ENCODE measurements at places on chromosomes 4 and X. TPM values are rescaled to one million over a fixed set of nuclear protein-coding genes. Genes with fewer than 3 reads are reported as not detected.
A peak's percentile ranks its signal among the peaks of the same experiment; 100 is the strongest.

GRCh38 chr4:136893573-136893972 lies 638.7 kb downstream of the PCDH18 start:
- no peak for DNase-seq

DNA sequence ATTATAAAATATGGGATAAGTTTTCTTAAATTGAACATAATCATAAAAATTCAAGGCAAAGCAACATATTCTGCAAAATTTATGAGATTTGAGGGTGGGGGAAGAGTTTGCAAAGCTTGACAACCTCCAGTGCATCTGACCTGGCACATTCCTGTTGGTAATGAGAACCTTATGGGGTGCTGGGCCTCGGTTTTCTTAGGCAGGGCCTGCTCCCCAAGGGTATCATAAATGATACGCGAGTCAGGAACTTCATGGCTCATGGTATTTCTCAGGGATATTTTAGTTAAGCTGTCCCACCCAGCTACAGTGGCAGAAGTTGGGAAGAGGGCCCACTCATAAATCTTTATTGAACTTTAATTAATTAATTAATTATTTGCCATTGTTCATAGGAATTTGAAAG lies 13.2 kb downstream of the AFF2 start:
- no peak for DNase-seq

DNA sequence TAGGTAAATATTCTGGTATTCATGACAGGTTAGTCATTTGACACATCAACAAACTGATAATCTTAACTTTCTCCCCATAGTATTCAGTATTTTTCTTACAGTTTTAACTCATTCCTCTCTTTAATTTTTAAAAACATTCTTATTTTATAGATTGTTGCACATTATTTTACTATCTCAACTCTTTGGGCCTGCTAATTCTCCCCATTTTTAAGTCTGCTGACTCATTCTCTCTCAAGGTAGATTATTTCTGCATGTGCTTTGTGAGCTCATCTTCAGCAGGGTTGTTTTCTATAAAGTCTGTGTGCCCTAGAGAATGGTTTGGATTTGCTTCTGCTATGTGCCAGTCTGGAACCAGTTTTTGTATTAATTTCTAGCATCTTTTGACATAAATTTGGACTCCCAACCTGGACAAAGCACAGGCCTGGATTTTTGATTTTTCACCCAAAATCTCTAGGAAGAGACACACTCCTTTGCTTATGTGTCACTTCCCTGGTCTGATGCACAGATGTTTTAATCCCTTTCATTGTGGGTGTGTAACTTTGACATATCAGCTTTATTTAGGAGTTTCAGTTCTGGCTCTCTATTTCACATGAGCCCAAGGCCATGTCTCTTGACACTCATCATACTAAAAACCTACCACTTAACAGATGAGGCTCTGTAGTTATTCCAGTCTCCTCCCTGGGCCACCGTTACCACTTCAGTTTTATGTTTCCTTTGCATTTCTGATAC lies 194.3 kb upstream of the PGRMC2 start:
- no peak for DNase-seq

DNA sequence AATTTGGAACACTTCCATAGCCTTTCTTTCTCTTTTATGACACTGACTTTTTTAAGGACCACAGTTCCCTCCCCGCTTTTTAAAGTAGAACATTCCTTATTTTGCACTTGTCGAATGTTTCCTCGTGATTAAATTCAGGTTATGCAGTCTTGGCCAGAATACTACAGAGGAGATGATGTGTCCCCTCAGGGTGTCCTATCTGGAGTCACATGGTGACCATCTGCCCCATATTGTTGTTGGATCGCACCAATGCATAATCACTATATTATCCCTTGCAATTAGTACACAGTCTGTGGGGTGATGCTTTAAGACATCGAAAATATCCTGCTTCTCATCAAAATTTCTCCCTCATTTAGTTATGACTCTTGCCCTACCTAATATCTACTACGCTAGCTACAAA lies 27.4 kb downstream of the WDFY3 start:
- no peak for DNase-seq

- DNase-seq: no peak
Measured at GRCh38 chr4:188987011-188987410, 847.8 kb downstream of the TRIML1 start.

- peak; percentile 70 for DNase-seq
Measured at GRCh38 chr4:53676402-53676871, 85.2 kb upstream of the LNX1 start.

- no peak for DNase-seq
Measured at GRCh38 chrX:110218591-110218990, 99.3 kb downstream of the AMMECR1 start.

GRCh38 chr4:7356667-7357310 lies 77.9 kb downstream of the PSAPL1 start:
- no peak for DNase-seq

GRCh38 chr4:2981256-2981819 lies 18.0 kb downstream of the GRK4 start:
- no peak for DNase-seq

GRCh38 chr4:99462875-99463464 lies 27.8 kb upstream of the ADH7 start:
- peak; percentile 57 for DNase-seq

DNA sequence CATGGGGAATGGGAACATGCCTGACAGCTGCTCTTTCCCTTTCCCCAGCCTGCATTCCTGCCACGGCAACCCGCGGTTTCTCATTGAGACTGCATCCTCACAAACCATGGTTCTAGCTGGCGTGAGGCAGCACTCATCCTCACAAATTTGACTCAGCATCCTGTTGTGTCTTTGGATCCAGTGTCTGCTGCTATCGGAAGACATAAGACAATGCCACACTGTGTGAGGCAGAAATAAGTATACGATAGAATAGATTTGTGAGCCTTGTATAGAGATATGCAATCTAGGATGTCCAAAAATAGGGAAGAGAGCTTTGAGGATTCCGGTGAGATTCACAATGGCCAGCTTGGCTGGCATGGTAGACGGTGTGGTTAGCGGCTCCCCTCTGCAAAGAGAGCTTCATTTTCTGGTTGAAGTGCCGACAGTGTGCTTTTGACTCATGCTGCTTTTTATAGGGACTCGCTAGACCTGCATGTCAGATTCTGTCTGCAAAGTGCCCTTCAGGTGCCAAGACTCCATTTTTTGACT lies 161.3 kb upstream of the PSAPL1 start:
- peak; percentile 62 for DNase-seq

DNA sequence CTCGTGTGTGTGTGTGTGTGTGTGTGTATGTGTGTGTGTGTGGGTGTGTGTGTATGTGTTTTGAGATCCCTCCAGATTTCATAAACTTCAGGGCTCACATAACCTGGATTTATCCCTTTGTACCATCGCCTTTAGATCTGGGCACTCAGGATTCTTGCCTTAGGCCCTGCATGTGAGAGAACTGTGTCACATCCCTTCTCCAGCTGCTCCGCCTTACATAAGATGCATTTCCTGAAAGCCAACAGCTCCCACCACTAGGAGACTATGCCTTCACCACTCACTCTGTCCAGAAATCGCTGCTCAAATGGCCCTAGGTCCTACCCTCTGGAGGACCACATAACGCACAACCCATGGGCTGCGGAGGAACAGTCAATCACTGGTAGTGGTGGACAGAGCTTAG lies 348.8 kb downstream of the CCSER1 start:
- DNase-seq: no peak

- no peak for DNase-seq
Measured at GRCh38 chr4:40204507-40205258, 7.9 kb downstream of the RHOH start.

GRCh38 chr4:1474126-1475090 lies 68.2 kb upstream of the NKX1-1 start:
- no peak for DNase-seq

DNA sequence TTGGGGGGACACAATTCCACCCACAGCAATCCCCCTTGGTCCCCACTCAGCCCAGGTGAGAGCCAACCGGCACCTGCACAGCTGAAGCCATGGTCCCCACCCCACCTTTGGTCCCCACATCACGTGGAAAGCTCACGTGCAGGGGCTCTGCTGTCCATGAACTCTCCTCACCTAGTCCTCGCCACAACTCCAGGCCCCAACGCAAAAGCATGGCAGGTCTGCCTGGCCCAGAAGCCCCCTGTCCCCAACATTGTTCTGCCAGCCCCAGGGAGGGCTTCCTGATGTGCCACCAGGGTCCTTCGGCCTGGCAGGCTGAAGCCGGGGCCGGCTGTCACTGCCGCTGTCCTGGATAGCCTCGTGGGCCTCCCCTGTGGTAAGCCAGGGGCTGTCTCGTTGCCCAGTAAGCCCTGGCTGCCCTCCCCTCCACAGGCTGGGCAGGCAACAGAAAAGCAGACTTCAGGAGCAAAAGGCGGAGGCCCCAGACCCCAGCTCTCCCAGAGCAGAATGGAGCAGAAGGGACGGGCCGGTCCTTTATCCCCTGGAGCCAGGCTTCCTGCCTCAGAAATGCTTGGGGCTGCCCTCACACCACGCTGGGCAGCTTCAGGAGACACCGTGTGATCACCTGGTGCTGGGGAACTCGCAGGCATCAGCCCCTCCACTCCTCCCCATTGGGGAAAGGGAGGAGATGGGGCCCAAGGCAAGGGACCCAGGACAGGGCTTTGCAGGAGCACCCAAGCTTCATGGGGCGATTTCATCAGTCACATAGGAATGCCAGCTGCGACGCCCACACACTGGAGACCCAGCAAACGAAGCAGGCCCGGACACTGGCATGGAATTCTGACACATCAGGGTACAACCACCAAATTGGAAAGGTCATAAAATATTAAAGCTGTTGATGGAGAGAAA lies 103.7 kb downstream of the ADRA2C start:
- no peak for DNase-seq

- DNase-seq: no peak
Measured at GRCh38 chr4:61407642-61408618, 207.8 kb downstream of the ADGRL3 start.

- DNase-seq: no peak
Measured at GRCh38 chr4:20682853-20683252, 17.4 kb upstream of the PACRGL start.

DNA sequence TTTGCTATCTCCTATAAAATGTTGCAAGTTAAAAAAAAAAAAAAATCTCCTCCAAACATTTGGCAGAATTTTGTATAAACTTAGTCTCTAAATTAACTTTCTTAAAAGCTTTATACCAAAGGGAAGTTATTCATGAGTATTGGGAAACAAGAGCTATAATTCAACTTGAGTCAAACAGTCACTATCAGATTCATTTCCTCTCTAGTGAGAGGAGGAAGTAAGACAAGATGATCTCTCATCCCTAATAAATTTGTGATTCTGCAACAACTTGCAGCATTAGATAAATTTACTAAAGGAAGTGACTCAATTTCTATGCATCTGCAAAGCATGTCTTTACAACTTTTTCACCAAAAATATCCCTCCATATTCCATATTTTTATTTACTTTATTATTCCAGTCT lies 135.4 kb upstream of the GNPDA2 start:
- DNase-seq: no peak

DNA sequence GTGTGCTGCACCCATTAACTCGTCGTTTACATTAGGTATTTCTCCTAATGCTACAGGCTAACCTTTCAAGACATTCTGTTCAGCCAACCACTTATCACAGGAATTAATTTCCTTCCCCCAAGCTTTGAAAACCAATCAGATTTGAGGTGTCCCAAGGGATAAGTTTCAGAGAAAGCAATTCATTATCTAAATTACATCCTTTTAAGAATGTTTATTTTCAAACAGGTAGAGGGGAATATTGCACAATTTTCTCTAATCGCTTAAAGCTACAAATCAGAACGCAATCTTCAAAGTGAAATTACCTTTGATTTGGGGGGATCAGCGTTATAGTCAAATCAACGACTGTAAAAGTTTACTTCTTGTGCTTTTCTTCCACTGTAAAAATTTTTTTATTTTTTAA lies 1.6 kb downstream of the CLOCK start:
- DNase-seq: peak; percentile 32

Gene CXCL11
- not detected for total RNA-seq

Gene SSX3
- not detected for total RNA-seq

Gene ZFP92
- total RNA-seq: 0.17 TPM

Gene SLC10A7
- total RNA-seq: 7.4 TPM

Gene SMIM43
- total RNA-seq: 0.83 TPM

Gene SEC24D
- total RNA-seq: 64.6 TPM

Gene UGT2A1
- not detected for total RNA-seq

Gene IL1RAPL2
- total RNA-seq: not detected

Gene EXOC1L
- not detected for total RNA-seq
